CD8-positive, alpha-beta memory T cell (primary cell): ENCODE measurements at places on chromosomes 16 and 17.

- DNase-seq, result no peak
Measured at GRCh38 chr17:56913353-56913866, 439 bp downstream of the TRIM25 start.

- DNase-seq, result peak; percentile 67
Measured at GRCh38 chr16:78742501-78743283, 643.2 kb downstream of the WWOX start.

DNA sequence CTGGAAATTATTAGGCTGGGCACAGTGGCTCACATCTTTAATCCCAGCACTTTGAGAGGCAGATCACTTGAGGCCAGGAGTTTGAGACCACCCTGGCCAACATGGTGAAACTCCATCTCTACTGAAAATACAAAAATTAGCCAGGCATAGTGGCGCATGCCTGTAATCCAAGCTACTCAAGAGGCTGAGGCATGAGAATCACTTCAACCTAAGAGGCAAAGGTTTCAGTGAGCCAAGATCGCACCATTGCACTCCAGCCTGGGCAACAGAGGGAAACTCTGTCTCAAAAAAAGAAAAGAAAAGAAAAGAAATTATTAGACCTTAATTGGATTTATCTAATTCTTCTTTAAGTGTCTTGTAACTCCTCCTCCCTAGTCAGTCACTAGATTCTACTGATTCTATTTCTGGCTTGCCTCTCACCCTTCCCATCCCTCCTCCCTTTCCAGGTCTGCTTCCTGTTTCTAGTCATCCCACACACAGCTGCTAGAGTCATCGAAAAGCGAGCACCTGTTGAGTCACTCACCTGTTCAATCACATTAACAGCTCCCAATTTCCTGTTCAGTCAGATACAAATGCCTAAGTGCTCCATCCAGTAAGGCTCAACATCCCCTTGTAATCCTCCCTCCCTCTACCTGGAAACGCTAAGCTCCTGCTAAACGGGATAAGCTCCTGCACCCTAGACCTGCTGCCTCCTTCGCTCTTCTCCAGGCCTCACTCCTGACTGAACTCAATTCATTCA, 34.6 kb downstream of the ERN1 start:
- no peak for DNase-seq

DNA sequence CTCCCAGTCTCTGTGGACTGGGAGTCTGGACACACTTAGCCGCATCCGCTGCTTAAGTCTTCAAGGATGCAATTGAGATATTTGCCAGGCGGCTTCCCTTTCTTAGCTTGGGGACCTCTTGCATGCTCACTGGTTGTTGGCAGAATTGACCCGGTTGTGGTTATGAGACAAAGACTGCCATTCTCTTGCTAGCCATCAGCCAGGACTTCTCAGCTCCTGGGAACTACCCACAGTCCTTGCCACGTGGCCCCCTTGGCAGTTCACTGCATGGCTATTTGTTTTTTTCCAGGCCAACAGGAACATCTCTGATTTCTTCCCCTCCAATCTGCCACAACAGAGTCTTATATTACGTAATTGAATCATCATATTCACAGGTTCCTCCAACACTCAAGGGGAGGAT, 25.5 kb downstream of the CACNG4 start:
- no peak for DNase-seq

DNA sequence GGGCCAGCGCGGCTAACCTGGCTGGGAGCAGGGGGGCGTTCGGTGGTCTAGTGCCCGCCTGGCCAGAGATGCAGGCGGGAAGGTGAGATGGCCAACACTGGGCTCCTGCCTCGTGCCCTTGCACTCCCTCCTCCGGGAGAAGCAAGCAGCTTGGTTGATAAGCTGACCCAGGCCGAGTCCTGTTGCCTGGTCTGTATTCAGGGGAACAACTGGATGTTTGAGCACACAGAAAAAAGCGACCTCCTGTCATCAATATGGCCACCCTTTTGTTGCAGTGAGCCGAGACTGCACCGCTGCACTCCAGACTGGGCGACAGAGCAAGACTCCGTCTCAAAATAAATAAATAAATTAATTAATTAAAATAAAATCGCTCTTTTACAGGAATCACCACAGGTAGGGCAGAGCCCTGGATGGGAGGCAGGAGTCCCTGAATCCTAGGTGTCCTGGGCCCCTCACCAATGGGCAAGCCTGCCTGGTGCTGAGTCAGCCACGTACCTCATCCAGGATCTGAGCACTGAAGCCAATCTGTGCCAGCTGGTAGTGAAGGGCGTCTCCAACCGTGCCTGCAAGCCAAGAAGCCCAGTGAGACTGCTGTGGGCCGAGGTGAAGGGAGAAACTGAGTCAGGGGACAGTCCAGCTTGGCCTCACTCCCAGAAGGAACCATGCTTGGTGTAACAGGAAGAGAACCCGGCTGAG, 31.8 kb downstream of the HASPIN start:
- no peak for DNase-seq

DNA sequence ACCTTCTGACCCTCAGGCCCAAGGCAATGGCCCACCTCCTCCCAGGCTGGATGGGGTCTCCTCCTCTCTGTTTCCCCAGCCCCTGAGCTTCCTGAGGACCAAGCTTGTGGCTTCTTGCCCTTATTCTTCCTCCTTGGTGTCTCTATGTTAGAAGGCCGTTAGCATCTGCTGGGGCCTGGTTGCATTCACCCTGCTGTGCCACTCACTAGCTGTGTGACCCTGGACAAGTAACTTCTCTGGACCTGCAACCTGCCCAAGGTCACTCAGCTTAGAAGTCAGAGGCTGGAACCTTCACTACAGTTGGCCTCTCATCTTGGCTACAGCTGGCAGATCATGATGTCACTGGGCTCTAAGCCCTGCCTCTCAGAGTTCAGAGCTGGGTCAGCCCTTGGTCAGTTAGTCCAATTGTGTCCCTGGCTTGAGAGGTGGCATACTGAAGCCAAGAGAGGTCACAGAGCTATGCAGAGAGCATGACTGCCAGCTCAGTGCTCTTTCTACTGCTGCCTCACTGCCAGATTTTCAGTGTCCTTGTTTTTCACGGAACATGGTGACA, 3.0 kb downstream of the MT2A start:
- no peak for DNase-seq

DNA sequence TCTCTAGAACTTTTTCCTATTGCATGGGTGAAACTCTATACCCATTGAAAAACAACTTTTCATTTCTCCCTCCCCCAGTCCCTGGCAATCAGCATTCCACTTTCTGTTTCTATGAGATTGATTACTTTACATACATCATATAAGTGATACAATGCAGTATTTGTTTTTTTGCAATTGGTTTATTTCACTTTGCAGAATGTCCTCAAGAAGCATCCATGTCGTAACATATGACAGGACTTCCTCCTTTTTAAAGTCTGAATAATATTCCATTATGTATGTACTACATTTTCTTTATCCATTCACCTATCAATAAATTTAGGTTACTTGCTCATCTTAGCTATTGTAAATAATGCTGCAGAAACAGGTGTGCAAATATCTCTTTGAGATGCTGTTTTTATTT, 8.8 kb downstream of the IL21R start:
- no peak for DNase-seq
